GM23248 (cell line): ENCODE measurements at places on chromosomes 1 and 21. TPM values are rescaled to one million over a fixed set of nuclear protein-coding genes. Genes with fewer than 3 reads are reported as not detected.

GRCh38 chr1:55604749-55605148 lies 389.6 kb upstream of the USP24 start:
- no peaks in the 10 kb centered on the region for H3K27me3 ChIP-seq
- no peak for DNase-seq
- no peaks in the 10 kb centered on the region for H3K36me3 ChIP-seq
- H3K27ac ChIP-seq: no peak overlapping the region
- H3K4me3 ChIP-seq: no peak overlapping the region
- no peaks in the 10 kb centered on the region for H3K4me1 ChIP-seq

- no peak overlapping the region for H3K27ac ChIP-seq
- peaks cover 9% of the 10 kb centered on the region; the same call in 1 of the 2 replicates for H3K27me3 ChIP-seq
- H3K36me3 ChIP-seq: no peaks in the 10 kb centered on the region
- H3K4me1 ChIP-seq: no peaks in the 10 kb centered on the region
- no peak overlapping the region for H3K4me3 ChIP-seq
Observed at GRCh38 chr1:55000110-55001085, 1.7 kb downstream of the BSND start.

Gene CRB1
- 0.11 TPM in 1 of 2 replicates, not detected in the other for total RNA-seq

Gene CLCC1
- total RNA-seq: 35.3 and 58.0 TPM in 2 replicates

GRCh38 chr1:193312432-193312831 lies 126.0 kb upstream of the B3GALT2 start:
- DNase-seq: no peak
- H3K4me1 ChIP-seq: no peaks in the 10 kb centered on the region
- H3K36me3 ChIP-seq: no peaks in the 10 kb centered on the region
